Fibroblast of lung (primary cell): ENCODE measurements at places on chromosomes 1 and 21.

GRCh38 chr1:11761988-11762406 lies at the start of gene C1orf167:
Gene C1orf167, plus strand, starts transcription at chr1:11762193. Its CDS starts 2,208 bp downstream, at chr1:11764401.
- no peak for DNase-seq

- no peak for DNase-seq
Measured at GRCh38 chr1:47941609-47942239, 55.5 kb downstream of the TRABD2B start.

DNA sequence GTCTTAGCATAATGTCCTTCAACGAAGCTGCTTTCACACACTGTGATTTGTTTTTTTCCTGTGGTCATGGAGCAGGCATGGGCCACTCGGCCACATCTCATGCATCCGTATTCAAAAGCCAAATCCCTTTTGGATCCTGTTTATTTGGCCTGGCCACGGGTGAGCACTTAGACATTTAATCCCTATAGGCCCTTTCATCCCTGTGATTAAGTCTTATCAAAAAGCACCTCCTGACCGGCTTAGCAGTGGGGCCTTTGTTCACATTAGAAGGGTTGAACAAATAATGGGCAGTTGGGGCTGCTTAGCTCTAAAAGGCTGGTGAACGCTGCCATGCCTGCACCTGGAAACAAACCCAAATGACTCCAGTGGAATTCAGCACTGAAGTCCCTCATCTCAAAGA lies 2.0 kb downstream of the KCNE2 start:
- no peak for DNase-seq

- DNase-seq, result peak; percentile 77
Measured at GRCh38 chr21:35050348-35051286, 1.5 kb upstream of the RUNX1 start.
